ENCODE measurements at places on chromosomes 5 and 9.

GRCh38 chr5:134563962-134564361, 38.5 kb downstream of the JADE2 start:
- no peak for DNase-seq

DNA sequence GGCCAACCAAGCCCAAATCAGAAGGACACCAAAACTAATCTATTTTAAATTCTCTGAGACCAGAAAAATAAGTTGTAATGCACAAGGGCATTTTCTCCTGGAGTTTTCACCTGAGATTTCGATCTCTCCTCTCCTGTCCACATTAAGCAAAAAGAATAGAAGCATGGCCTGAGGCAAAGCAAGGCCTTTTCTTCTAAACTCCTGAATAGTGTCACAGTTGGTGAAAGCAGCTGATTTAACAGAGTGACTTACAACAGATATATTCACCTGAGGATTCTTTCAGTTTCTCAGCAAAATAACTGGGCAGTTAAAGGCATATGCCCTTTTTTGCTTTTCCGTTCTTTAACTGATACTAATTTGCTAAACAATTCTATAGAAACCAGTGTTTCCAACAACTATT, 547.7 kb downstream of the EFNA5 start:
- DNase-seq = no peak

DNA sequence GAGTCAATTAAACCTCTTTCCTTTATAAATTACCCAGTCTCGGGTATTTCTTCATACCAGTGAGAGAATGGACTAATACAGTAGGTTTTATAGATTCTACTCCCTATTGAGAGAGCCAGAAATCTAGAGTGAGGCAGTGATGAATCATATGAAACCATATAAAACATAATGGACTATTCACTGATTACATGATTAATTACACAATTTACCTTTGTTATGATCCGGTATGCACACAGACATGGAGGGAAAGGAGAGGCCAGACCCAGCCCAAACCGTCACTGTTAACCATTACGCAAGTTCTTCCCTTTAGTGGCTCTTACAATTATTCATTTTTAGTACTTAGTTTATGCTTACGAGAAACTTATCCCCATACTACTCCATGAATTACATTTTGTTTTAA, 205.0 kb downstream of the DNAH5 start:
- DNase-seq = no peak

GRCh38 chr9:98099346-98099745, 19.7 kb downstream of the TRIM14 start:
- no peak for DNase-seq

DNA sequence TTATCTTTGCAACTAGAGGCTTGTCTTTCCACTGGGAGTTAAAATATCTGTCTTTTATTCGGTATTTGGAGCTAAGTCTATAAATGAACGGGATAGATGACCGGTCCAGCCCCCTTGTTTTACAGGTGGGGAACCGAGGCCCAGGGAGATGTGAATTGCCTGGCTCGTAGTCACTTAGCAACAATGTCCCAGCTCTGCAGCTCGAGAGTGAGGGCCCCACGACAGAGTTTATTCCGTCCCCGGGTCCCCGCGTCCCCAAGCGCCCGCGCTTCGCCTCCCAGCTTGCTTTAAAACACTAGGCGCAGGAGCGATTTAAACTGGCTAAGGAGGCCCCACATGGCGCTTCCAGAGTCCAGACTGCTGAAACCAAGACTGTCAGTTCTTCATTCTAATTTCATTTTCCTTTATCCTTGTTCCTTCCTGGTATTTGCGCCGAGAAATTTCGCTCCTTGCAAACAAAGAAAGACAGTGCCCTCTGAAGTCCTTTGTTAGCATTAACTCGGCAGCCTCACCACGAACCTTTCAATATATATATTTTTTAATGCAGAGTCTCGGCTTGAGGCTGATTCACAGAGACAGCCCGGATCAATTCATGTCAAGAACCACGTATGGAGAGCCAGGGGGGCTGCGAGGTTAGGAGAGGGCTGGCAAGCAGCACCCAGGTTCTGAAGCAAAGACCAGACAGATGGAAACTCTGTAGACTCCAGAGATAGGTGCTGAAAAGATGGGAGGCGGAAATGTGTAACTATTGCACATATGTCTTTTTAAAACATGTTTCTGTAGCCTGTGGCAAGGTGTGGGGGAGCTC, 1.4 kb upstream of the ENC1 start:
- DNase-seq = no peak

DNA sequence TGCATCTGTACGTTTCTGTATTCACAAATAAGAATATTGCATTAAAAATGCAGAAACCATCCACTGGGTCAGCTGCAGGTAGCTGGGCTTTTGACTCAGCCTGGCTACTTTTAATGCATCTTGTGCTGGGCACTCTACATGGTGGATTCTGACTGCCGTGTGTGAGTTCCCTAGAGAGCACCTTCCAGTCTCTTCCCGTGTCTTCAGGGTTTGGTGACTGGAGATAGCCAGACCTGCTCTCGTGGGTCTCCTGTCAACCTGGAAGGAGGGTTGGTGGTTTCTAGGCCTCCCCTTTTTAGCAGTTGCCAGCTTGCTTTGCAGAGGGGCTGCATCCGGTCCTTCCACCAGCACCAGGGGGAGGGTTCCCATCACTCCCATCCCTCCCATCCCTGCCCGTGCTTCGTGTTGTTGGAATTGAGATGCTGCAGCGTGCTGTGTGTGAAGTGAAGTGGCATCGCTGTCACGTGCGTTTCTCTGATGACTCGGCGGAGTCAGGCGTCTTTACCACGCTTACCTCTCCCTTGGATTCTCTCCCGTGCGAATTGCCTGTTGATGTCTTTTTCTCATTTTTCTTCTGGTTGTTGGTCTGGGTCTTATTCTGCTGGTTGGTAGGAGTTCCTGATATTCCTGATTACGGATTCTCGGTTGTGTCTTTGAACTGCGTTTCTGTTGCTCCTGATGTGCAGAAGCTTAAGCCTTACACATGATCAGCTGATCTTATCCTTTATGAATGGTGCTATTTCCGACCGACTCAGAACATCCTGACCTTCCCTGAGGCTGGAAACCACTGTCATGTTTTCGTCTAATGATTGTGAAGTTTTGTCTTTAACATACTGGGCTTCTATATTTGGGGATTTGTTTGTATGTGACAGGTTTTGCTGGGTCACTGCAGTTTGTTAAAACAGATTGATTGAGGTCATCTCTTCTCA, 16.9 kb downstream of the FBXW5 start:
- no peak for DNase-seq

- DNase-seq = no peak
These were observed 696.5 kb downstream of the NR2F1-AS1 start for GRCh38 chr5:92884469-92884868.

- no peak for DNase-seq
These were observed 96.2 kb downstream of the ARHGEF28 start for GRCh38 chr5:73722231-73722630.

GRCh38 chr5:104628911-104629310, 1066.3 kb upstream of the NUDT12 start:
- DNase-seq = no peak

DNA sequence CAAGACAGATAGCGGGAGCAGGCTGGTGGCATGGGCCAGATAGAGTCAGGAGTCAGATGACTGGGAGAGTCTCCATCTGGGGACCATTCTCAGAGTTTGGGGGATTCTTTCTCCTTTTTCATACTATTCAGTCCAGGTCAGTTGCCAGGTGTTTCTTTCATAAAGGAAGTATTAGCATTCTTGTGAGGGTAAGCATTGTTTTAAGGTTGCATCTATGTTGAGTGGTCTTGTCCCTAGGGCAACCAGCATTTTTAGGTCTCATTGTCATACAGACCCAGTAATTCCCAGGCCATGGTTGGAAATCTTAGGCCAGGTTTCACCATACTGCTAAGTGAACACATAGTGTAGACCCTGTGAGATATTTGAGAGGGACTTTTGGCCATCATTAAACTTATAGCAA, 122.3 kb upstream of the POC5 start:
- no peak for DNase-seq

- DNase-seq = no peak
These were observed 315.2 kb upstream of the ATP10B start for GRCh38 chr5:161167016-161167767.

Measured in psoas muscle (tissue), 8 donors.